ENCODE measurements at places on chromosomes 1 and 21.
A peak's percentile ranks its signal among the peaks of the same experiment; 100 is the strongest.

- DNase-seq: no peak
These were observed 8.0 kb downstream of the OSBPL9 start for GRCh38 chr1:51624855-51625254.

DNA sequence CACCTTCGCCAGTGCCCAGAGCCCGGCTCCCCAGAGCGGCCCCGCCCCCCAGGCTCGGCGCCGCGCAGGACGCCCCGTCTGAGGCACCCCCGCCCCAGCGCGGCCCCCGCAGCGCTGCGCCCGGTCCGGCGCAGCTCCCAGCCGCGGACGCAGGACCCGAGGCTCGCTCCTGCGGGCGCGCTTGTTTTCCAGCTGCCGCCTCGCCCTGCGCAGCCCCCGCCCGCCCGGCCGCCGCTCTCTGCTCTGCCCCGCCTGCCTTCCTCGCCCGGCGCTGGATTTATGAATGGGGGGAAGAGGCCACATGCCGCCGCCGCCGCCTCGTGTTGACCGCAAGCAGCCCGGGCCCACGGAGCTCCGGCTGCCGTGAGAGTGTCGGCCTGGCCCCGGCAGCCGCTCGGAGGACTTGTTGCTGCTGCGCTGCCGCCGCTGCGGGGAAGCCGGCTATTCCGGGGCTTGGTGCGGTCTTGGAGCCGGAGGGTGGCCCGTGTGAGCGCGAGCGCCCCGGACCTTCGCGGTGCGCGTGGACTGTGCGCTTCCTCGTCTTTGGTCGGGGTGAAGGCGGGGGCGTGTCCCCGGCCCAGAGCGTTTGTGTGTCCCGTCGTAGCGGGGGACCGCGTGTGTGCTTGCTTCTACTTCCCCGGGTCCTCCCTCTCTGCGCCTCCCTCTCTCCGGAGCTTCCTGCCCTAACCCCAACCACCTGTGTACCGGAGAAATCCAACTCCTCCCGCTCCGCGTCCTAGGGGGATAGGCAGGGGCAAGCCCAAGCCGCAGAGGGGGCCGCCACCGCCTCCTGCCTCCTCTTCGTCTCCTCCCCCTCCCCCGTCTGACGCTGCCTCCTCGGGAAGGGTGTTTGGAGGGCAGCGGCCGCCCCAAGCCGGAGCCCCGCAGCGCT is 736 bp downstream of the KCNC4 start:
- peak; percentile 83 for DNase-seq

GRCh38 chr1:226021401-226021800 is 22.3 kb upstream of the SDE2 start:
- DNase-seq: no peak

GRCh38 chr21:36567216-36567885 is 87.4 kb upstream of the CLDN14 start:
- DNase-seq: no peak

- no peak for DNase-seq
These were observed 193.2 kb downstream of the LHX8 start for GRCh38 chr1:75327395-75327794.

GRCh38 chr1:99004254-99004860 is 304 bp downstream of the PLPPR5 start:
- peak; percentile 63 for DNase-seq

DNA sequence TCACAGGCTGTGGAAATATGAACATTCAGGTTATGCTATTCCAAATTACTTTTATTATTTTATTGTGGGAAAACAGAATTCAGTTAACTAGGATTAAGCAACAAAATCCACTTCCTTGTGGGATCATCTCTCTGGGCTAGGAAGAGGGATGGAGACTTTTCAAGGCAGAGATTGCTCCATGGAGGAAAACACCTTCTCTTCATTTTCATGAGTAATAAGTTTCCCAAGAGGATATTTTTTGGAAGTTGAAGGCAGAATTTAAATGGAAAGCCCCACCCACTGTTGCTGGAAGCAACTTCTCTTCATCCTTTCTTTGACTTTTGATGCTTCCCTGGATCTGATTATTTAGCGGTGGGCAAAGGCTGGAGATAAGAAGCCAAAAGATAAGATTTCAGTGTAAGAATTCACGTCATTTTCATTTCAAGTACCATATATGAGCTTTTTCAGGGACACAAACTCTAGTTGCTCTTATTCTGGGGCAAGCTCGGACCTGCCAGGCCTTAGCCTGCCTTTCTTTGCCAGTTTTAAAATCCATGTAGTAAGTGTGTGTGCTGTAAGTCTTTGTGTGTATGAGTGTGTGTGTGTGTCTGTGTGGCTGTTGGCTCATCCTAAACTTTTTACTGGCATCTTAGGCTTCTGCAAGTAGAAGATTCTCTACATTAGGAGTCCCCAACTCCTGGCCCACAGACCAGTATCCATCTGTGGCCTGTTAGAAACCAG is 11.7 kb upstream of the IL24 start:
- no peak for DNase-seq

DNA sequence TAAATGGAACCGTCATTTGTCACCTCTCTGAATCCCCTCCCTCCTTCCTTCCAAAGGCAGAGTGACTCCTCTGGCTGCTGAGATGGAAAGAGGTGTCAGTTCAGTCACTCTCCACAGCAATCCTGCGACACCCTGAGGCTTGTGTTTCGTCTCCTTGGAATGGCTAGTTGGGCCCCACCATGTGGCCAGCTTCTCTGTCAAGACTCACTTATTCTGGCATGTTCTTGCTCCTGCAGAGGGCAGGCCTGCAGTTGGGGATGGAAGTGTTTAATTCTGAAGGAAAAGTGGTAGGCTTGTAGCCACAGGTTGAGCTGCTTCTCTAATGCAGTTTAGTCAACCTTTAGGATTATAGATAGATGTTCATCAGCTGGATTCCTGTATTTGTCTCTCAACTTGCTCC is 149.6 kb downstream of the LMO4 start:
- no peak for DNase-seq

- DNase-seq: no peak
These were observed 84.3 kb downstream of the LTN1 start for GRCh38 chr21:28908351-28908750.

- no peak for DNase-seq
These were observed 16.5 kb upstream of the CD53 start for GRCh38 chr1:110856410-110856809.

GRCh38 chr1:15249081-15249480 is 2.1 kb downstream of the FHAD1 start:
- DNase-seq: no peak

DNA sequence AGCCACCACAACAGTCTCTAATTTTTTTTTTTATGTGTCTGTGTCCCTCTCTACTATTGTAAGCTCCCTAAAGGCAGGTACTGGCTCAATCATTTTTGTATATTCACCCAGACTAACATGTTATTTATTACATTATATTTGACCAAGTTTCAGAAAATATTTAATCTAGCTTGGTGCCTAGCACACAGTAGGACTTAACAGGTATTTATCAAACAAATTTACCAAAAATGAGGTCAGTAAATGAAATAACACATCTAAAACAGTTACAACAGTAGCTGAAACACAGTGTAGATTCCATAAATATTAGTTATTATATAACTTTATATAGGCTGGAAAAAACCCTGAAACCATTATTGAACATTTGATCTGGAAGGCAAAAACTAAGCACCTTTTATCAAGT is 2.7 kb downstream of the NRDC start:
- DNase-seq: no peak

- DNase-seq: no peak
These were observed 25.7 kb downstream of the RASAL2 start for GRCh38 chr1:178119628-178120027.

GRCh38 chr1:233885196-233885920 is 19.1 kb upstream of the SLC35F3 start:
- DNase-seq: no peak

DNA sequence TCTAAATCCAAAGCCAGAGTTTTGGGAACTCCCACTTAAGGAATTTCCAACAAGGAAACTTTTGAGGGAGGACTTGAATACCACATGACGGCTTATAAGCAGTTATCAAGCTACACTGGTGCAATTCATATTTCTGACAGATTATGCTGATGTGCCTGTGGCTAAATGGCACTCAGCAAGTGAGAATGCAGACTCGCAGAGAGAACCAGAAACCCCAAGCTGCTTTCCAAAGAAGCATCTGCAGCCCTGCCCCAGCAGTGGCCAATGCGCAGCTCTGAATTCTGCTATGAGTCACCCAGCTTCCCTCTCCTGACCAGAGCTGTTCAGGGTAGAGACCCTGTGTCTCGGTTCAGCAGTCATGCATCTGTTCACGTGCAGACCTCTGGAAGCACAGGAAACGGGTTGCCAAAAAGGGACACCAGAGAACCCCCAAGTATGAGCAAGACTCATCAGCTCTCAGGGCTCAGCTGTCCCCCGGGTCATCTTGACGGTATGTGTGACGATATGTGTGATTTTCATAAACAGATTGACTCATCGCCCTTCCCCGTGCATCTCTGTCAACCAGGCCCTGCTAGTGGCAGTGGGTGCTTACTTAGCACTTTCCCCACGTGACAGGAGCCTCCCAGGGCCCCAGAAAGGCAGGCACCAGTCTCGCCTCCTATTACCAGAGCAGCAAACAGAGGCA is 76.3 kb downstream of the ITPKB start:
- peak; percentile 89 for DNase-seq

DNA sequence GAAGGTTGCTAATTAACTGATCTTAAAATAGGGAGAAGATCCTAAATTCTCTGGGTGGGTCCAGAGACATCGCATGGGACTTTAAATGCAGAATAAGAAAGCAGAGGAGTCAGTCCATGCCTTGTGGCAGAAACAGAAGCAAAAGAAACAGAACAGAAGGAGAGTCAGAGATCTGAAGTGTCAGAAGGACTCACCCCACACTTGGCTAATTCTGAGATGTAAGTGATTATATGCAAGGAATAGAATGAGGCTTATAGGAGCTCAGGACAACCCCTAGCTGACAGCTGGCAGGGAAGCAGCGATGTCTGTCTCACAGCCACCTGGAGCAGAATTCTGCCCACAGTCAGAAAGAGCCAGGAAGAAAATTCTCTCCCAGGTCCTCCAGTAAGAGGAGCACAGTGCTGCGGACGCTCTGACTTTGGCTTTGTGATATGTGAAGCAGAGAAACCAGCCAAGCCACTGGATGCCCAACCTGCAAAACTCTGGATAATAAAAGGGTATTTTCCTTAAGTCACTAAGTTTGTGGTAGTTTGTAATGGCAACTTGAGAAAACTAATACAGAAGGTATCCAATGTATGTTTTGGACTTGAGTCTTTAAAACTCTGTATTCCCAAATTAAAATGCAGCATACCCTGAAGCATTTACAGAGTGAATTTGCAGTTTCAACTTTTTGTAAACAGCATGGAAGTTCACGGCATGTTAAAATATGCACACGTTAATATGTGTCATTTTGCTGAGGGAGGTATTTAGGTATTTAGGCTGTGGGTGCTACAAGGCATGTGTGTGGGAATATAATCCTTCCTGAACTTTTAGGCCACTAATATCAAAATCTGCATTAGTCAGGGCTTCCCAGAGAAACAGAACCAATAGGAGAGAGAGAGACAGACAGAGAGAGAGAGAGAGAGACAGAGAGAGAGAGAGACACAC is 388.5 kb downstream of the PCP4 start:
- DNase-seq: no peak

DNA sequence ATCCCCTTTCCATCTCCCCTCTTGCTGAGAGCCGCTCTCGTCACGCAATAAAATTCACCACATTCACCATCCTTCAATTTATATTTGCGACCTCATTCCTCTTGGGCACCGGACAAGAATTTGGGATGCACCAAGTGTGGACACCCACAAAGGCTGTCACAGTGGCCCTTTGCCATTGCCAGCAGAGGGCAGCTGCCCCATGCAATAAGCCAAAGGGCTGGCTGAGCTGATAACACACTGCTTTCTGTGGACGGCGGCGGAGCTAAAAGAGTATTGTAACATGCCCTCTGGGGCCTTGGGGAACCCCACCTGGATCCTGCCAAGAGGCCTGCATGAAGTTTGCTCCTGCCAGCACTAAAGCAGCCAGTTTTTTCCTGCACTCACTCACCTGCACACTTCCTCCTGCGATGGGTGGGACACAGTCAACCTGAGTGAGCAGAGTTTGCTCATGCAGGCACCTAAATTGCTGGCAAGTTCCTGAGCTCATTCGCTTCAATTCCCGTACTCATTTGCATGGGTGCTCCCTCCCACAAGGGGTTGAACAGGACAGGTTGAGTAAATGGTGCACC is 792.3 kb upstream of the ADAMTS5 start:
- DNase-seq: no peak

DNA sequence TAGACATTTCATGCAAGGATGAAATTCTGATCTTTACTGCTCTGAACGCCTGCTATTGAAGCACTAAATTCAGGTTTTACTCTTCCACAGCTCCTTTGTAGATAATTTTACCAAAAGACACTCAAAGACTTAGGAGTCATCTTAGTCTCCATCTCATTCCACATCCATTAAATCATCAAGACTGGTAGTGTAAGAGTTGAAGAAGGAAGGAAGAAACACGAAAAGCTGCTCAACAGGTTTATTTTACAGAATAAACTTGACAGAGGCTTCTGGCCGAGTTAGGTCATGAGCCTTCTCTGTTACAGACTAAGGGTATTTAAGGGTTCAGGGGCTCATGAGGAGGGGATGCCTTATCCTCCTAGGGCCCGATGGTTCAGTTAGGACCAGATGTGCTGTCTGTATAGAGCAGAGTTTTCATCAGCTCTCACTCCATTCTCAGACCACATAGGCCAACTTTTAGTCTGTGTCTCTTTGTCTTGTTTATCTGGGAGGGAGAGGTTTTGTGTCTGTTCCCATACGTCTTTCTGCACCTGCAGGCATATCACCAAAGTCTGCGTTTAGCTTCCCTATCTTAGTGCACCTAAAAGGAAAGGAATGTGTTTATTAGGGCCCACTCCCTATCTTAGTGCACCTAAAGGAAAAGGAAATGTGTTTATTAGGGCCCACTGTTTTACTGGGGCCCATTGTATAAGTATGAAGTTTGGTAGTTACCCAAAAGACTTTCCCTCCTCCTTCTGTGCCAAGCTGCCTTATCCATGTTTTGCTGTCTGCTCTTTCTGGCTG is 57.4 kb upstream of the RGS18 start:
- DNase-seq: no peak

GRCh38 chr1:189669846-189670245 is 807.8 kb downstream of the BRINP3 start:
- no peak for DNase-seq

DNA sequence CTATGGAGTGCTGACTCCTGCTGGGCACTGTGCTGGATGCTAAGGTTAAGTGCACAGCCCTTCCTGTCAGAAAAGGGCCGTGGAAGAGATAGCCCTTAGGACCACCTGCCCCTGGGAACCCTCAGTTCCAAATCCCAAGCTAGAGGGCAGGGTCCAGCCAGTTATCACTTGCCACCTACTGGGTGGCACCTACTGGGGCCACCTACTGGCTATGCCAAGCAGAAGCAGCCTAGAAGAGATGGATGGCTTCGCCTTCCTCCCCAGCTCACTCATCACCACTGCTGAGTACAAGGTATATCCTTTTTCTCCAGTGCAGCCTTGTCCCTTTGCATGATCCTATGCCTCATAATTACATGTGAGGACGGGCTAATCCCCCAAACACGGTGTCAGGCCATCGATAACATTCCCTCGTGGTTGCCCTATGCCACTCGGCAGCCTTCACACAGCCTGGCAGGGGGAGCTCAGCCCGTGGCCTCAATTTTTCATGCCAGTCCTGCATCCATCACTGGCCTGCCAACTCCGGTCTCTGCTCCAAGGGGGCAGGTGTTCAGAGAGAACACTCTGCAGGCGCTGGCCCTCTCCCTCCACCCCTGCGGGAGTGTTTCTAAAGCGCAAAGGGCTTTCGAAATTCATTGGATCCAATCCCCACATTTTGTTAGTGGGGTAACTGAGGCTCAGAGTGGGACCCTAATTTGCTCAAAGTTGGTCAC is 49.0 kb downstream of the SYT2 start:
- DNase-seq: no peak

GRCh38 chr1:190399233-190399632 is 78.4 kb downstream of the BRINP3 start:
- no peak for DNase-seq

GRCh38 chr1:184622136-184622823 is 132.4 kb downstream of the EDEM3 start:
- no peak for DNase-seq
